Mesenteric fat pad (tissue), 1 donor: ENCODE measurements at places on chromosomes 2 and 18. TPM values are rescaled to one million over a fixed set of nuclear protein-coding genes. Genes with fewer than 3 reads are reported as not detected.

DNA sequence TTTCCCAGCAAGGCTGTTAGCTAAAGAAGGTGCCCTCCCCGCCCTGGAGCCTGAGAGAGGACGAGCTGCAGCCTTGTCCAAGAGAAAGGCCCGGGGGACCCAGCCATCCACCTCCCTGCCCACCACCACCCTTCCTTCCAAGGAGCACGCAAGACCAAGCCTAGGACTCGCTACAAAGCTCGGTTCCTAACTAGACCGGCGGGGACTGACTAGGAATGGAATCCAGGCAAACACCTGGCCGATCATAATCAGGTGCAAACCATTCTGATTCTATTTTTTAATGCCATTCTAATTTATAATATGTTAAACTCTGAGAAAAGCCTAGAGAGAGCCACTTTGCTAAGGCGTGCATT is 19.7 kb upstream of the TUBB6 start:
- DNase-seq, result no peak

DNA sequence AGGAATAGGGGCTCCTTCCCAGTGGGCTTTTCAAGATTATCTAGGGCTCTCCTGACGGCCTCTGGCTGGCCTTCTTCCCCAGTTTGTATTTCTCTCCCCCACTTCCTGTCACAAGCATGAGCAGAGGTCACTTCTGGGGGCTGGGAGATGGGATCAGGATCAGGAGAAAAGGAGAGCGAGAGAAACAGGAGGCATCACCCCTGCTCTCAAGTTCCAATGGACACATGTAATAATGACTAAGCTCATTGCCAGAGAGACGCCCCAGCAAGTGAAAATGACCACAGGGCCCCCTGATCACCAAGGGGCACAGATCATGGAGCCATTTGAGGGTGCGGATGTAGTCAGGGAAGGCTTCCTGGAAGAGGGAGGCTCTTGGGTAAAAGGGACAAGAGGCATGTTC is 92.1 kb downstream of the SMAD7 start:
- no peak for DNase-seq

GRCh38 chr2:136060416-136060815 is 57.5 kb downstream of the CXCR4 start:
- DNase-seq, result no peak

GRCh38 chr2:178193823-178194599 is at the start of gene OSBPL6:
Gene OSBPL6, plus strand, starts transcription at chr2:178194512. Its CDS starts 111,673 bp downstream, at chr2:178306185.
- peak; percentile 91 for DNase-seq

DNA sequence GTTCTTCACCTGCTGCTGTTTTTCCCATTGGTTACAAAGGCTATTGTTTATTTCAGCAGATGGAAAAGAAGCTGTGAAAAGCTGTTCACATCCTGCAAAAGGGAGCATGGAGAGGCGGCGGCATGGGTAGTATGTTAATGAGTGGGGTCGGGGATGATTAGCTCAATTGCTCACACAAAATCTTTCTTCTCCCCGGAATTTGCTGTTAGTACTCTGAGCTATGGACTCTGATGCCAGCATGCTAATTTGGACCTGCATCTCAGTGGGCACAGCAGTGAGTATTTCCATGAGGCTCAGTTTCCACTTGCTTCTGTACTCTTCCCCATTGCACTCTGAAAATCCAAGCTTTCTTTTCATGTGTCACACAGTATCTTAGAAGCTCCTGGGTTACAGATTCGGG is 61.6 kb downstream of the DNER start:
- DNase-seq, result no peak

The LOXHD1 gene
- 2.3 TPM for total RNA-seq

DNA sequence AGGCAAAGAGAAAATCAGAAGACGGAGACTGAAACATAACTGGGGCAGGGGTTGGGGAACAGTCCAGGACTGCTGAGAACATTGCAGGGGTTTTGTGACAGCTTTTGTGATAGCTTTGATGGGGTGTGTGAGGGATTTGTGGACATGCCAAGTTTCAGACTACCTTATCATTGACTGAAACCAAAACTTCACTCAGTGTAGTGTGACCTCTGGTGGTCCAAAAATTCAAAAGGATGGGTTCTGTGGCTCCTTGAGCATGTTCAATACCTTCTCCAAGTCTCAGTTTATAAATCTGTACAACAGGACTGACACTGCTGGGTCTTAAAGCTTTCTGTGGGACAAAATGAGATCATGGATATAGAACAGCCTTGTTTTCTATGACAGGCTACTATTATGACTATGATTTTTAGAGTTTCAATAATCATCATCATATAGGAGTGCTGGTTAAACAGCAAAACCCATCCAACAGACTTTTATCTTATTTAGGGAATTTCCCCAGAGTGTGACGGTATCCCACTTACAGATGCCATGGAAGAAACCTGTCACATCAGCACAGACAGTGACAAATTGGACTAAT is 259.2 kb upstream of the SLC14A2 start:
- DNase-seq, result no peak

DNA sequence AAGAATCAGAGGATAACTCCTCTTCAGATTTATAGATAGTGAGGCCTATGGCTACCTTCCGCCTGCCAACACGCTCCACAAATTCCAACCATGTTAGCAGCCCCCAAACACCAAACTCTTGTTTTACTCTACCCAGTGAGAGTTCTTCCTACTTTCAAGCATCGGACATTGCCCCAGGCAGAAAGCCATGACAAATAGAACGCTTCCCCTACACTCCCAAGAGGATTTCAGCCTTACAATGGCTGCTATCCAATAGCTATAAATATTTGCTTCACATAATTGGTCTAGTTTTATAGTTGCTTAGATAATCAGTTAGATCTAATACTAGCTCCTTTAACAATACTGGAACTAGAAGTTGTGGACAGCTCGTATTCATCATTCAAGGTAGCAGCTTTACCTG is 503.4 kb upstream of the VRK2 start:
- no peak for DNase-seq

DNA sequence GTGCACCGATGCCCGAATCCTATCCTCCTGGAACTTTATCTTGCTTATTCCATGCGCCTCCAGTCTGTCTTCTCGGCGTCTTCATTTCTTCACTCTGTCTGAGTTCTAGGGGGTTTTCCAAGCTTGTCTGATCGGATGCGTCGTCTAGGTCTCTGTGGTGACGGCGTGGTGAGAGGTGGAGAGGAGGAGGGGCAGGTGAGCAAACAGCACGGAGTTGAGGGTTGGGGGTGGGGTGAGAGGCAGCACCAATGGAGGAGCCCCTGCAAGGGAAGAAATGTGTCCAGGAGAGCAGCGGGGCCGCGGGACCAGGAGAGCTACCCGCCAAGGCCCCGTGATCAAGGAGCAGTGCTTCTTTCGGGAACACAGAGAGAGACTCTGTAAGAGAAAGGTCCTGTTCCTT is 131.3 kb upstream of the TWIST2 start:
- DNase-seq, result no peak

- DNase-seq, result peak; percentile 87
Observed at GRCh38 chr2:10267551-10268465, 34.9 kb upstream of the HPCAL1 start.

DNA sequence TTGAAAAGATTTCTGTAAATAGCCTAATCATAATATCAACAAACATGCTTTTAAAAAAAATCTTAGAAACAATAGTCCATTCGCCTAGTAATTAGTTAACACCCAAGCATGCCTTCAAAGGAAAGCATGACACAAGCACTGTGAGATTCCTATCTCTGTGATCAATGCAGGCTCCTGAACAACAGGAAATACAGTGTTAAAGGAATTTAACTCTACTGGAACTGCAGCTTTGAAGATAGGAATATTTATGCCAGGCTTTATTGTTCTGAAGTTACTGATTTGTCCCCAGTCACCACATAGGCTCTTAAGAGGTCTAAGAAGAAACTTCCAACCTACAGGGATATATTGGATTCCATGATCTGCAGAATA is 15.4 kb upstream of the FAM124B start:
- no peak for DNase-seq

The SEPTIN10 gene
- 97.2 TPM for total RNA-seq

DNA sequence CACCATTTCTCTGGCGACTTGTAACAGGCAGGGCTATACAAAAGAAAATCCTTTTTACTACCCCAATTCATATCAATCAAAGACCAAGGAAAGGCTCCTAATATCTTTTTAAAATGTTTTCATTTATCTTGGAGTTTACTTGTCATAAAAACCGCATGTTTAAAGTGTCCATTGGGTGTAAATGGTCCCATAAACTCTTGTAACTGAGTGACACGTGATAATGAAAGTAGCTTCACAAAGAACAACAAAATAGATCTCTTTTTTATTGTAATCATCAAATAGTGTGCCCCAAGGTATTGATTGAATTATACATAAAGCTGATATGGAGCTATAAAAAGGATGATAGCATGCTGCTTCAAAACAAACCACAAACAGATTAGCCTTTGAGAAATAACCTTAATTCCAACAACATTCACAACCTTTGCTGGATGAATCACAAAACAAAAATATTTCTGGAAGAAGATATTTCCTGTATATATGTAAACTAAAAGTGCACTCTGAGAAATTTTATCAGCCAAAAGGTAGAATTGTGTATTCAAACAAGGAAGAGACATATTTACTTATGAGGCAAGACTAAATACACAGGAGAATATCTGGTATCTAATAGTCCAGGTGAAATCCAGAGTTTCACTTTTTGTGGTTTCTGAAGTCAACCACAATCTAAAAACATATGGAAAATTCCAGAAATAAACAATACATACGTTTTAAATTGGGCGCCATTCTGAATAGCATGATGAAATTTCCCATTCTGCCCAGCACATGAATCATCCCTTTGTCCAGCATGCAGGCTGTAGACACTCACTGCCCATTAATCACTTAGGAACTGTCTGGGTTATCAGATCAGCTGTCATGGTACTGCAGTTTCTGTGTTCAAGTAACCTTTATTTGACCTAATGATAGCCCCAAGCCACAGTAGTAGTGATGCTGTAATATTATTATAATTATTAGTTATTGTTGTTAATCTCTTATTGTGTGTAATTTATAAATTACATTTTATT is 237.5 kb downstream of the PIK3C3 start:
- DNase-seq, result no peak

DNA sequence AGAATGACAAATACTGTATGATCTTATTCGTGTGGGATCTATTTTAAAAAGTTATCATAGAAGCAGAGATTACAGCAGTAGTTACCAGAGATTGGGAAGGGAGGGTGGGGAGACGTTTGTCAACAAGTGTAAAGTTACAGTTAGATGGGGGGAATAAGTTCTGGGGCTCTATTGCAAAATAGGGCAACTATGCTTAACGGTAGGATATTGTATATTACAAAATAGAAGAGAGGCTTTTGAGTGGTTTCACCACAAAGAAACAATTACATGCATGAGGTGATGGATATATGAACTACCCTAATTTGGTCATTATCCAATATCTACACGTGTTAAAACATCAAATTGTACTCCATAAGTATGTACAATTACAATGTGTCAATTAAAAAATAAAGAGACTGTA is 123.4 kb upstream of the NOSTRIN start:
- DNase-seq, result no peak

- DNase-seq, result no peak
Observed at GRCh38 chr2:24211408-24211807, 36.6 kb downstream of the FAM228A start.

The CCDC74B gene
- 0.64 TPM for total RNA-seq

The TSPYL6 gene
- not detected for total RNA-seq

- DNase-seq, result no peak
Observed at GRCh38 chr2:174670446-174670845, 72.8 kb upstream of the WIPF1 start.

DNA sequence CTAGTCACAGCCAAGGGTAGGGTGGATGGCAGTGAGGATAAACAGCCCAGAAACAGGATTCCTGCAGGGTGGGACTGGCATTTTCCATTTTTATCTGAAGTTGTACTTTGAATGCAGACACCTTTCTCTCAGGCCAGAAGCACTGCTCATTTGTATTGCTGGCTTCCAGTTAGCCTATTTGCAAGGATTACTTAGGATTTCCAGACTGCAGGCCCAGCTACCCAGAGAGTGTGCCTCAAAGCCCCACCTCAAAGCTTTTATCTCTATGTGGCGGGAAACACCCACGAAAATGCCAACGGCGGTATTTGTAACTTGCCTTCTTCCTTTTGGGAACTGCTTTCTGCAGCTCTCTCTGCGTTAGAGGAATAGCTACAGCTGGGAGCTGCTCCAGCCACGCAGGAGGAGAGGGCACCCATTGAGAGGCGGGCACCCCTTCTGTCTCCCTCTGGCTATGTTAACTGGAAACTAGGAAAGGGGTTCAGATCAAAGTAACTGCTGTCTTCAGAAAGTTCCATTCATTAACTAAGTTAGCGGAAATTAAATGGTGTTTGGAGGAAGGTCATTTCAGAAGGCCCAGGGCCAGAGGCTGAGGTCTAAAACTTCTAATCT is 144.9 kb downstream of the TGIF1 start:
- DNase-seq, result no peak

DNA sequence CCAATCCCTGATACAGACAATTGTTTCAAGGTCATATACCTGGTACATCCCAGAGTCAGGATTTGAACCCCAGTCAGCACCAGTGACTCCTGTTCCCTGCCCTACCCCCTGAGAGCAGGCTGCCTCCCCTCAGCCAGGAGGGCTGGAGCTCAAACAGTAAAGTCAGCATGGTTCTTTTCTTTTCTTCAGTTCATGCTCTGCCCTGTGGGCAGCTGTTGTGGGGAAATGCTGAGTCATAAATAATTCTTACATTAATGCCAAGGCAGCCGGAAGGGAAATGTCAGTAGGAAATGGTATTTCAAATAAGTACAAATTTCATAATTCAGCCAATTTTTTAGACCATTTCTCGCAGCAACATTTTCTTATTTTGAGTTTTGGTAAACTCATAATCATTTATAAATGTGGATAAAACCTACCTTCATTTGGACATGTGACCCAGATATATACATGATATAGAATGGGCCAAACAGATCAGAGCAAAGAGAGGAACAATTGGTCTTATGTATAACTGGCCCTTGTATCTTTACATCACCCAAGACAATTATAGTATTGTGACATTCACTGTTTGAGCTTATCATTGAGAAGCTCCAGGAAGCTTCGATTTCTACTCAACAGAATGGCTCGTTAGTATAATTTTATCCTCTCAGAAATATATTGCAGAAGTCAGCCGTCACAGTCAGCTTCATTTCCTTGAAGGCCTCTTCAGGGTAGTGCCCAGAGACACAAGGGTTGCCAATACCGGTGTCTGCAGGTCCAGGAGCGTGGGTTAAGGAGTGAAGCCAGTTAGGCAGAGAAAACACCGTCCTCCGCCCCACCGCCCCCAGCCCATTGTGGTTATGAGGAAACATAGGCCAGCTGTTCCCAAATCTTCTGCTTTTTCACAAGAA is 28.0 kb upstream of the SCYGR1 start:
- DNase-seq, result no peak

GRCh38 chr2:194380011-194380410 is 1277.0 kb upstream of the SLC39A10 start:
- DNase-seq, result no peak

DNA sequence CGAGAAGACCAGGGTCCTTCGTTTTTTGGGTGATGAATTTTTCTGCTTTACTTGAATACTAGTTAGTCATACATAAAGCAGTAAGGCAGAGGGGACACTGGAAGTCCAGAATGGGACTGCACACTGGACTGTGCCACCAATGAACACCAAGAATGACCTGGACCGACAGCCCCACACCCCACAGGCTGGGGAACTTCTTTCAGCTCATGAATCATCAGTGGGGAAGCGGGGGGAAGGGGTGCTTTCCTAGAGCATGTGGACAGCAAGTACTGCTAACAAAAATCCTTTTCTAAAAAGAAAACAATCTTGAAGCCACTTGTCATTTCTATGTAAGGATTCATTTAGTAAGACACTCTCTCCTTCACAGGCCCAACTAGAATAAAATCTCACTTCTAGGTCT is 86.0 kb downstream of the DTNB start:
- DNase-seq, result no peak

- DNase-seq, result peak; percentile 53
Observed at GRCh38 chr18:48836806-48837615, 113.8 kb downstream of the SMAD7 start.

GRCh38 chr18:58427321-58427720 is 201.6 kb downstream of the ALPK2 start:
- no peak for DNase-seq
